ENCODE measurements at places on chromosomes 3 and 15. TPM values are rescaled to one million over a fixed set of nuclear protein-coding genes. Genes with fewer than 3 reads are reported as not detected.

The CACNA2D3 gene
- 10.0 TPM for total RNA-seq

The RARRES1 gene
- 1.7 TPM for total RNA-seq

The SHC4 gene
- total RNA-seq, result 4.4 TPM

The OIP5 gene
- 1.5 TPM for total RNA-seq

The PLIN1 gene
- not detected for total RNA-seq

The PLCL2 gene
- total RNA-seq, result 71.1 TPM

The PEX5L gene
- total RNA-seq, result 41.0 TPM

The GCHFR gene
- 5.0 TPM for total RNA-seq

The KLHL6 gene
- total RNA-seq, result not detected

The GCSAM gene
- not detected for total RNA-seq

The WWTR1 gene
- 2.3 TPM for total RNA-seq

Data from glutamatergic neuron (in vitro differentiated cells).